ENCODE measurements at places on chromosomes 12 and 14.

- DNase-seq: peak; percentile 73
Observed at GRCh38 chr14:34668111-34668510, 38.2 kb upstream of the SNX6 start.

GRCh38 chr14:77014004-77014604 lies 14.4 kb downstream of the IRF2BPL start:
- no peak for DNase-seq

DNA sequence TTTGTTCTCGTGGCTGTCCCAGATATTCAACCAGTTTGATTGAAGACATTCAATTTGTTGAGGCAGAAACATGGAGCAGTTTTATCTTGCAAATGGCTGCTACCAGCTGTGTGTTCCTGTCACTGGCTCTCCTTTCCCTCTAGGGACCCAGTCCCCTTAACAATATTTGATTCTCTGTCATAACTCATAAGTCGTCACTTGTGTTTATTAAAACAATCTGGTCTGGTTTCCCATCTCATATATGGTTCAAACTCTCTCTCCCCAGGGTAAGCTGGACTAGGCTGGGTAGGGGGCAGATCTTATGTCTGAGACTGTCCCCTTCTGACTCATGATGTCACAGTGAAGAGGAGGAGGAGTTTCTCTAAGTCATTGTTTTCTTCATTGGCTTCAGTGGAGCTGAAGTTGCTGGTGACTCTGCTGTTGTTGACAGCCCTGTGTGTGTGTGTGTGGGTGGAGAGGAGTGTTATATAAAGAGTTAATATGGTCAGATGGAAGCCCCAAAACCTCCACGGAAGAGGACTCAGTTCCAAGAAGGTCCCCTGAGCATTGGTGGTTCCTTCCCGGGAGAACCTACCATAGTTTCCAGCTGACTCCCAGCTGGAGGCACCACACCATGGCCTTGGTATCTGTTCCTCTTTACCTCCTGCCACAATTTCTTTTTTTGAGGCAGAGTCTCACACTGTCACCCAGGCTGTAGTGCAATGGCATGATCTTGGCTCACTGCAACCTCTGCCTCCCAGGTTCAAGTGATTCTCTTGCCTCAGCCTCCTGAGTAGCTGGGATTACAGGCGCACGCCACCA lies 16.1 kb upstream of the GNG2 start:
- peak; percentile 66 for DNase-seq

- DNase-seq: no peak
Observed at GRCh38 chr14:98184457-98184856, 1087.5 kb downstream of the BCL11B start.

Data from suppressor macrophage (primary cell).